ENCODE measurements at places on chromosomes 7 and 10.

- no peak for DNase-seq
Observed at GRCh38 chr7:4071370-4072058, 610.6 kb upstream of the FOXK1 start.

DNA sequence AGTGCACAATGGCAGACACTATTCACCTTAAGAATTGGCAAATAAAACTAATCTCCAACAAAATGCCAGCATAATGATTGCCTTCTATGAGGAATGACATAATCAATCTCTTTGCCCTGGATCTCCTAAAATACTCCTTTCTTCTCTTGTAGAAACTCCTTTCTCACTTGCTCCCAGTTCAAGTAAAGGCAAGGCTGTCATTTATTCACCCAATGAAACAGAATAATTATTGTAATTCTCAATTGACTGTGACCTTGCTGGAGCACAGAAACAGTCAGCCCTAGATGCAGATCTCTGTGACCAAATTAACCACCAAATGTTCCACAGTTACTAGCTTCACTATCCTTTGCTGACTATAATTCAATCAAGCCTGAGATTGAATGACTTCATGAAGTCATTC is 99.3 kb downstream of the SEMA3C start:
- no peak for DNase-seq

- no peak for DNase-seq
Observed at GRCh38 chr7:68547799-68548198, 1050.5 kb upstream of the AUTS2 start.

DNA sequence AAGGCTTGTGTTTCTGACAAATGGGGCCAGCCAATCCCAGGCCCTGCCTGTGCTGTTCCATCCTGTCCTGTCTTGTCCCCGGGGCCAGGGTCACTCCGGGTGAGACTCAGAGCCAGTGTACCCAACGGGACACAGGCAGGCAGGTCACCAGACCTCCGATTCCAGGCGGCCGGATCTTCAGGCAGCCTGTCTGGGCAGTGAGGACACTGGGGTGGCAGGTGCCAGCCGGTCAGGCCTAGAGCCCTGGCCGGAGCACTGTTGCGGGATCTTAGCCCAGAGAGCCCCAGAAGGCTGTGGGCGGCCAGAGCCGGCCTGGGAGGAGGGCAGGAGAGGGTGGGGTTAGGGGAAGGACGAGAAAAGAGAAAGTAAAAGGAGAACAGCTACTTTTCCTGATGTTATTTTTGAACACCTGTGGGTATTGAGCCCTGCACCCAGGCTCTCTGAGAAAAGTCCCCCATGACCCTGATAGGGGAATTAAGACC is 134.3 kb upstream of the TNRC18 start:
- peak; percentile 65 for DNase-seq

GRCh38 chr10:99788598-99789256 is 6.3 kb downstream of the ABCC2 start:
- no peak for DNase-seq

DNA sequence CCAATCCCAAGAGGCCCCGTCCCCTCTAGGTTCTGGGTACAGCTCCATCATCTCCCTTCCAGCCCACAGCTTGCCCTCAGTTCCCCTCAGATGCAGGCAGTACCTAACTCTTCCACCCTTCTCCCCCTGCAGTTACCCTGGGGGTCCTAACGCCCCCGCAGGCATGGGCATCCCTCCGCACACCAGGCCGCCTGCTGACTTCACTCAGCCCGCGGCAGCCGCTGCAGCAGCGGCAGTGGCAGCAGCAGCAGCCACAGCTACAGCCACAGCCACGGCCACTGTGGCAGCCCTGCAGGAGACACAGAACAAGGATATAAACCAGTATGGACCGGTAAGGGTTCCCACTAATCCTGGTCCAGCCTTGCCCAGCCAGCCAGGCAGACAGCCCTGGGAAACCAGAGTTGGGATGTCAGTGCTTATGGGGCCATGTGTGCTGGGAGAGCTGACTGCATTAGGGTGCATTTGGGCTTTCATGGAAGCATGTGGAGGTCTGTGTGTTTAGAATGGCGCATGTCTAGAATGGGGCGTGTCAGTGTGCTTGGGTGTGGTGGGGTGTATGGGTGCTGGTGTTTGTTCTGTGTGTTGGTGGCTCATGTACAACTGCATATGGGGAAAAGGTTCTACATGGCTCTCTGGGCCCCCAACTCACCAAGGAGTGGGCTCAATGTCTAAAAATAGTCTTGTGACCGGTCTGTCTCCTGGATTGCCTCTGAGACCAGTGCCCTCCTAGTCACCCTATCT is 55.1 kb upstream of the PPIF start:
- DNase-seq, result no peak

- no peak for DNase-seq
Observed at GRCh38 chr7:123260428-123260960, 60.7 kb upstream of the SLC13A1 start.

- DNase-seq, result no peak
Observed at GRCh38 chr7:17380736-17381662, 82.5 kb downstream of the AHR start.

DNA sequence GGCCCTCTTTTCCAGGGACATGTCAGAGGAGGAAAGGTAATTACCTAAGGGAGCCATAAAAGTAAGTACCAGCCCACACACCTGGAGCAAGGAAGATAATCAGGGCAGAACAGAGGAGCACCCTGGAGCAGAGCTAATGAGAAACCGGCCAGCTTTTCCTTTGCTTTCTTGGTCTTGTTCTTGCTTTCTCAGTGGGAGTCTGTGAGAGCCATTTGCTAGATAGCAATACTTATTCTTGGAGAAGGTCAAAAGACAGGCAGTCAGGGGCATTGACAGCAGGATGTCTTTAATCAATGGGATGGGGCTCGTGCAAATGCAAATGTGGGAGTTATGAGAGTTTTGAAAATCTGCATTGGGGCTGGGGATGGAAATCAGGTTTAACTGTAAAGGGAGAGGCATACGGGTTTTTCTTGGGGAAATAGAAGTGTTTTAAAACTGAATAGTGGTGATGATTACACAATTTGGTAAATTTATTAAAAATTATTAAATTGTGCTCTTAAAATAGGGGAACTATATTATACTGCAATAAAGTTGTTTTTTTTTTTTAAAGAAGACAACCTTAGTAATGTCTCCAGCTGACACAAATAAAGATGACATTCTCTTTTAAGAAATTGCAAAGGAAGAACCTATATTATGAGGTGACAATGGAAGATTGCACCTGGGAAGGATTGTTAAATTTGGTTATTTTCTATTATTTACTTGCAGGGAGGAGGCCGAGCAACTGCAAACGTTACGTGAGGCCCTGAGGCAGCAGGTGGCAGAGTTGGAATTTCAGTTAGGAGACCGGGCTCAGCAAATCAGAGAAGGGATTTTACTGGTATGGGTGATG is 35.6 kb upstream of the PPP1R17 start:
- DNase-seq, result no peak

DNA sequence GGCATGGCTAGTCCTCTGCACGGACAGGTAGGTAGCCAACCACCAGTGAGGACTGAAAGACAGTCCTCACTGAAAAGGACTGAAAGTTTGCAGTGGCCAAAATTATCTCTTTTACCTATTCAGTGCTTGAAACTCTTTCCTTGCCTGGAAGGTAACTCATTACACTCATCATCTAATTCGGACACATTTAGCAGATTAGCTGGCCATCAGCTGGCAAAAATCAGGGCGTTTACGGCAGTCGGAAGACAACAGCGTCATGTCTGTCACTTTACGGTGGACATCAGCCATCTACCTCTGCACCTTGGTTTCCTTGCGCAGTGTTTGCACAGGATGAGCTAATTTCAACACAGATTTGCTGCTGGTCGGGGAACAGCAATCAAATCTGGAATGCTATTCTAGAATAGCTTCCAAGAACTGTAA is 740 bp downstream of the ANXA7 start:
- peak; percentile 39 for DNase-seq

- DNase-seq, result no peak
Observed at GRCh38 chr7:48847917-48848316, 76.4 kb upstream of the CDC14C start.

DNA sequence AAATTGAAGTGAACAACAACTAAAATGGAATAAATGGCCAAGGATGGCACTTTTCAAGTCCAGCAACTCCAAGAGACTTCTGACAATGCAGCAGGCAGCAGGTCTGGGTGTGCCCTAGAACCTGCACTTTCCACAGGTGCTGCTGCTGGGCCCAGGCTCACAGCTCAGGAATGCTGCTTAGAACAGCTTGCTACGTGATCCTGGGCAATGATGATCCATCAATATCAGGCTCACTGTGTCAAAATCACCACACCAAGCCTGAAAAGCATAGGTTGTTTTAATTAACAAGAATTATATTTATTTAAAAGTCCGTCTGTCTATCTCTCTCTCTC is 148.4 kb downstream of the TNS3 start:
- no peak for DNase-seq

- DNase-seq, result no peak
Observed at GRCh38 chr7:49788455-49789059, 15.1 kb downstream of the VWC2 start.

DNA sequence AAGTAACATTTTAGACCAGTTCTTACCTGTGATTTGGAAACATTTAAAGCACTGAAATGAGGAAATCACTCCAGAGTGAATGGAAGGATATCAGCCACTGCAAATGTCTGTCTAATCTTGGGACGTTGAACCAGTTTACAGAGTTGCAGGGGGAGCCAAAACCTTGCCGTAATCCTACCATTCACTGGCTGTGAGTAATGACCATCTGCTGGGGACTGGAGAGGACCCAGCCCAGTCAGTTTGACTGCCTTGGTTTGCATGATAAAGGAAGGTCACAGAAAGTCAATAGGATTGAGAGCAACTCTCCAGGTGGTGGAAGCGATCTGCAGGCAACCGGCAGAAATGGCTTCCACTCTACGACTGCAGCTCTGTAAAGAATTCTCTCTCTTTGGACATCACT is 167.2 kb downstream of the AKR1D1 start:
- no peak for DNase-seq

- no peak for DNase-seq
Observed at GRCh38 chr10:97827702-97828291, 21.8 kb upstream of the GOLGA7B start.

DNA sequence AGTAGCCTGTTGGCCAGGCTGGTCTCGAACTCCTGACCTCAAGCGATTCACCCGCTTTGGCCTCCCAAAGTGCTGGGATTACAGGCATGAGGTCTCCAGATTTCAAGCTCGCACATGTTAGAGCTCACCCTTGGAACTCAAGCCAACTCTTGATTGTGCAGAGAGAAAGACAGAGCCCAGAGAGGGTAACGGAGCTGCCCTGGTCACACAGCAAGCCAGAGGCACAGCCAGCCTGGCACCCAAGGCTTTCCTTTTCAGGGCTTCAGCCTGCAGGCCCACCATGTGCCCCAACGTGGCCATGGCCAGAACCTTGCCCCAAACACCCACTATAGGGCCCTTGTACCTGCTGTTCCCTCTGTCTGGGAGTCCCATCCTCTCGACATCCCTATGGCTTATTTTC is 49.1 kb upstream of the CUX1 start:
- DNase-seq, result no peak

DNA sequence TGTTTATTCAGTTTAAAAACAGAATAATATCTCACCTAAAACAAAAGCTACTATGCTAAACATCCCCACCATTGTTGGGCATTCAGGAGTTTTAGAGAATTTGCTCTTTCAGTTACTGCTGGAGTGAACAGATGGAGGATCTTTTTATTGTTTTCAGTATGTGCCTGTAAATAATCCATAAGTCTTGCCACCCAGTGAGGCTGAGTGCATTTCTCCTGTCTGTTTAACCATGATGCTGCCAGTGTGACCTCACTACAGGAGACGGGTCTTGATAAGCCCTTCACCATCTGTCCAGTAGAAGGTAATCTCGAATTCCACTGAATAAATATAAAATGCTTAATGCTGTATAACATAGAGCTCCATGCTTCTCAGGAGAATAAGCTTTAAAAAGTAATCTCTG is 430.9 kb downstream of the POM121L12 start:
- DNase-seq, result no peak

- DNase-seq, result no peak
Observed at GRCh38 chr10:16845248-16845647, 28.0 kb upstream of the RSU1 start.

DNA sequence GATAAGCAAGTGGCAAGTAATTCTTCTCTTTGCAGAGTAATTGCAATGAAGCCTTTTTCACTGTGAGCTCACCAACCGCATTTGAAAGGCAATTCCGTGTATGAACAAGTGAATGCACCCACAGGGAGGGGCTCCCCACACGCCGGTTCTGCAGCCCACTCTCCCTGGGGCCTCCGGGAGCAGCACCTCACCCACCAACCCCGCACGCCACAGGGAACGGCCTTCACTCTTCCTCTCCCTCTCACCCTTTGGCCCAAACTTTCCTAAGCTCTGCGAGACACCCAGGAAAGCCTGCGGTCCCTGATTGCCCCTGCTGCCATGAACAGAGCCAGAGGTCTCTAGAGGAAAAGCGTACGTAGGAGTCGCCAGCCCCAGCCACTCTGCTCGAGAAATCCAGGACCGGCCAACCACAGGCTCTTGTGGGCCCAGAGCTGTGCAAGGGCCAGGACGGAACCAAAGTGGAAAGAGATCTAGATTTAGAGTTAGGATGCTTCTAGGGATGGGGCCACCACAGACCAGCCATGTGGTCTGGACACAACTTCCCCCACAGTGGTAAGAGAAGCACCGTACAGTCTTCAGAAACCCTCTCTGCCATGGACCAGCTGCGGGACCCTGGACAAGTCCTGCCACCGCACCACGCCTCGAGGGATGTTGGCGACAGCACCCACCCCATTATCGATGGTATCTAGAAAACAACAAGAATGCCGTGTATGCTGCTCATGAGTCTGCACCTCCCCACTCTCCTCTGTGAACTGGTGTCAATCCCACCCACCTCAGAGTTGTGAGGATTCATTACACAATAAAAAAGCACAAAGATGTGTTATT is 3.6 kb downstream of the WDR86 start:
- DNase-seq, result peak; percentile 5
